ENCODE measurements at places on chromosomes 5 and 9.
A peak's percentile ranks its signal among the peaks of the same experiment; 100 is the strongest.

DNA sequence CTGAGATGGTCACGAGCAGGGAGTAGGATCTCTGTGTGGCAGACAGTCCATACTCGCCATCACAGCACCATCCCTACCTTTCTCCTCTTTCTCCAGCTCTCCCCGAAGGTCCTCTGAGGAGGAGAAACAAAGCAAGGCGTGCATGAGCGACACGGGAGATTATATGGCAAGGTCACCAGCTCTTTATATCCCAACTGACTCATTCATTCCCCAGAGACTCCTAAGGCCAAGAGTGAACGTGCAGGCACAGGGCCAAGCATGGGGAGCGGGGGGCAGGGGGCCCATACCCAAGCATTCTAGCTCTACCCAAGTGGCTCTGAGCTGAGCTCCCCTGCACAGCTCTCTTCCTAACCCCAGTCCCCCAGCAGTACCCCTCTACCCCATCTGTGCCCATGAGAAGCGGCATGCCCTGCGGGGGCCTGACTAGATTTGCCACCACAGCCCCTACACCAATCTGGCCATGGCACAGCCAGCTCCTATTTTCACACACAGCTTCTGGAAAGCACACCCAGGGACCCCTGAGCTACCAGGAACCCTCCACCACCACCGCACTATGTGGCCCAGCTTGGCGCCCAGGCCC, 6.8 kb downstream of the TRIM7 start:
- DNase-seq = no peak

DNA sequence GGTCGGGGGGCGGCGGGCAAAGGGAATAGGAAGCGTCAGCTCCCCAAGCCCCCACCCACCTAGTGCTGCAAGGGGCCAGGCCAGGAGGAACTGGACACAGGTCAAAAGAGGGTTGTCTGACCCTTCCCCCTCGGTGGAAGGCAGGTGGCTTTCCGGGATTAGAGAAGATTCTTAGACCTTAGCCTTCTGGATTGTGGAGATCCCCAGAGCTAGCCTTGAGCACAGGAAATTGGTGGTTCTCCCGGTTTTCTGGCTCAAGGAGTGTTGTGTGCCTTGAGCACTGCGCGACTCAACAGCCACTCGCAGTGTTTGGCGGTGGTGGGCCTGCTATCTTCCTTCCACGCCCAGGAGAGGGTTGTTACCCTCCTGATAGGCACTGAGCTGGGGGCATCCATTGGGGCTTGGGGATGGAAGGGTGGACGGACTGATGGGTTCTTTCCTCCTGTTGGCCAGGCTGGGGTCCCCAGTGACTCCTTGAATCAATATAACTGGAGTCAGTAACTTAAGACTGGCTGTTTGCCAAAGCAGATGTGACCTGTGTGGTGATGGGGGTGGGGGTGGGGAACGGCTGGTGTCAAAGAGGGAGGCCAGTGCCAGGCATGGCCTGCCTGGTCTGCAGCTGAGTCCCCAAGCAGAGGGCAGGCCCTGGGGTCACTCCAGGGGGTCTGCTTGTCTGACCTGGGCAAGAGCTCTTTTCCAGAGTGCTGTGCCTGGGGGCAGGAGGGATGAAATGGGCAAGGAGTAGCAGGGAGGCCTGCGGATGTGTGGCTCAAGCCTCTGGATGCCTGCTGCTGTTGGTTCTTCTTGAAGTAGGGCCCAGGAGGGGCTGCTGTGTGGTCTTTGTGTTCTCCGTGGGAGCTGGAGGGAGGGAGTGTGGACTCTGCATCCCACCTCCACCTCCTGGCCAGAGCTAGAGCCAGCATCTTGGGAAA, 2.1 kb downstream of the FGF18 start:
- no peak for DNase-seq

DNA sequence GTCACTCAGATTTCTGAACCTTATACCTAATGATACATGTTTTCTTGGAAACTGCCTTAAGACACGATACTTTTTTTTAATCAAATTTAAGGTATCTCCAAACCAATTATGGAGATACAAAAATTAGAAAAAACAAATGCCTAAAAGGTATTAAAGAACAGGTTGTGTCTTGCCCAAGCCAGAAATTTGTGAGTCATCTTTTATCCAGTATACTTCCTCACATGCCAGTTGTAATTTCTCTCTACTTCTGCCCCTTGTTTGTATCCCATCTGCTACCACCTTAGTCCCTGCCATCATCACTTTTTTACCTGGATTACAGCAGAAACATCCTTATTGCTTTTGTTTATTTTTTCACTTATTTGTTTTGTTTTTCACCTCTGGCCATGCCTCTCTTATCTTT, 571.2 kb upstream of the DAB2 start:
- DNase-seq = no peak

DNA sequence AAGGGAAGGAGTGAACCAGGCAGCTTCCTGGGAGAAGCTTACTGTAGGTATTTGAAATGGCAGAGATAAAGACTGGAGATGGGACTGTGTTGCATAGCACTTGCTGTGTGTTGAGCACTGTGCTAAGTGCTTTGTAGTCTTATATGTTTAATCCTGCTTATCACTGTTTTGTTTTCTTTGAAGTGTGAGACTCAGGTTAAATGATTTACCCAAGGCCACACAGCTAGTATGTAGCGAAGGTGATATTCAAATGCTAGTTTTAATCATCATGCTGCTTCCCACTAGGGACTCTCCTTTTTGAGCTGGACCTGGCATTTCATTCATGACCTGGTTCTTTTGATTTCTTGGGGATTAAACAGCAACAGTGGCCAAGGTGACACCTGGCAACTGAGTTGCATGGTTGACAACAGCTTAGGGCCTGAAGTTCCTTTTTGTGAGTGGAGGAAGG, 35.3 kb upstream of the SPRY4 start:
- no peak for DNase-seq

GRCh38 chr5:95281226-95281625, 3.7 kb downstream of the MCTP1 start:
- DNase-seq = no peak

DNA sequence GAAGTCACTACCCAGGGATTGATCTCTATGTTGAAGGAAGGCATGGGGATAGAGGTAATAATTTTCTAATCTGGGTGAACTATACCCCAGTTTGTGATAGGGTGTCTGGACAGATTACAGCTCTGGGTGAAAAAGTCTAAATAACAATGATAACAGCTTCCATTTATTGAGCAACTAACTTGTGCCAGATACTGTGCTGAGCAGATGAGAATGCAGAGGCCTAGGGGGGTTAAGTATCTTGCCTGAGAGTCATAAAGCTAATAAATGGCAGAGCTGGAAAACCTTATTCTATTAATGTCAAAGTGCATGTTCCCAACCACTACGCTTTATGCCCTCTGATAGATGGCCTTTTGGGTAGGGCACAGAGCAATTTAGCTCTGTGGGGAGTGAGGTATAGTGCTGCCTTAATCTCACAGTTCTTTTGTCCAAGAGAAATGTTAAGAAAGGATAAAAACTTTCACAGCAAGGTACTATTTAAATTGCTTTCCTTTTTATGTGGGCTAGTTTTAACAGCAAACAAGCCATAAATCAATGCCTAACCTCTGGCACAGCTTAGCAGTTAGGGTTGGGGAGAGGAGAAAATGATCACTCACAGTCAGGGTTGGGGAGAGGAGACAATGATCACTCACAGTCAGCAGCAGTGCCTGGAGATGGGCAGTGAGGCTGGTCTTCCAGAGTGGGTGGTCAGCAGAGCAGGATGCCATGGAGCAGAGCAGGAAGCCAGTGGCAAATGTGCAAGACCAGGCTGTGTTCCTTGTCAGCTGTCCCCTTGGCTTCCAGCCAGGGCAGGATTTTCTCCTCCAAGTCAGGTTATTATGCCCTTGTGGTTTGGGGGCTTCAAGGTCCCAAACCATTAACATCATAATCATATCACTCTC, 187.0 kb downstream of the CARTPT start:
- no peak for DNase-seq

GRCh38 chr9:69173497-69173890, 583 bp upstream of the TJP2 start:
- DNase-seq = no peak

DNA sequence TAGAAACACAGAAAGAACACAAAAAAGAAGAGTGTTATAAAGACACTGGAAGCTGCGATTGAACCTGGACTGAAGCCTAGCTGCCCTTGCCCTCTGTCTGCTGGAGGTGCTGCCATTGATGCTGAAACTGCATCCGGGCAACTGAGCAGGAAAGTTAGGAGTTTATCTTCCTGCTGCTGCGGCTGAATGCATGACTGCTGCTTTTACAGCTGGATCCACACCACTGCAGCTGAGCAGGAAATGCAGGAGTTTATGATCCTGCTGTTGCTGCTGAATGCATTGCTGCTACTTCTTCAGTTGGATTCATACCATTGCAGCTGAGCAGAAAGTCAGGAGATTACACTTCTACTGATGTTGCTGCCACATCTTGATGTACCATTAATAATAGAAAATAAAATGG, 21.8 kb upstream of the JAKMIP2 start:
- DNase-seq = no peak

DNA sequence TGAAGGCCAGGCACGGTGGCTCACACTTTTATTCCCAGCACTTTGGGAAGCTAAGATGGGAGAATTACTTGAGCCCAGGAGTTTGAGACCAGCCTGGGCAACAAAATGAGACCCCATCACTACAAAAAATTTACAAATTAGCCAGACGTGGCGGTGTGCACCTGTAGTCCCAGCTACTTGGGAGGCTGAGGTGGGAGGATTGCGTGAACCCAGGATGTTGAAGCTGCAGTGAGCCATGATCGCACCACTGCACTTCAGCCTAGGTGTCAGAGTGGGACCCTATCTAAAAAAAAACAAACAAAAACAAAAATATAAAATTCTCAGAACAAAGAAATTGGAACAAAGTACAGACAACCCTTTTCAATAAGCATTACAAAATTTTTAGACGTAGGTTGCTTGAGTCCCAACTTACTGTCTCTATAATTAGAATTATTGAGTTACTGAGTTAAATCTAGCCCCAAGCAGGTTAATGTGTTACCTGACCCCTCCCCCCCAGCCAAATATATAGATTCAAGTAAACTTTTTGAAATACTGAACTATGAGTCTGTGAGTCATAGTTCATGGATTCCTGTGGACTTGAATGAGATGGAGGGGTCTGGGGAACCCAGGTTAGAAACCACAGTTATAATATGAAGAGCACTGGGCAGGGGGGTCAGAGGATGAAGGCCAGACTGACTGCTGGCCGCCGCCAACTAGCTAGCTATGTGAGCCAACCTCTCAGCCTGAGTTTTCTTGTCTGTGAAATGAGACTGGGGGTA, 173.1 kb downstream of the AOPEP start:
- no peak for DNase-seq

DNA sequence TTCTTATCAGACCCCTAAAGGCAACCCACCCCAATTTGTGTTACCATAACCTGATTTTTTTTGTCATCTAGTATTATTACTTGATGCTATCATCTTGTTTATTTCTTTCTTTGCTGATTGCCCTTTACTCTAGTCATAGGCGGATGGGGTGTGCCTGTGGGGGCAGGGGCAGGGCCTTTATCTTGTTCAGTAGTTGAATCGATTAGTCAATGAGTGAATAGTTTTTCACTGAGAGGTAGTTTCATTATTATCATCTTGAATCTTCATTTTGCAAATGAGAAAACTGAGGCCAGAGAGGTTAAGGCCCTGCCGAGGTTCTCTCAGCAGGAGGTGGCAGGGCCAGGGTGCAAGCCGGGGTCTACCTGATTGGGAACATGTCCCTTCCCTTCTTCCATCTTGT, 9.4 kb upstream of the GM2A start:
- DNase-seq = no peak

GRCh38 chr5:21391506-21391905, 1403.5 kb upstream of the CDH18 start:
- DNase-seq = no peak

- no peak for DNase-seq
These were observed 21.7 kb upstream of the NSD1 start for GRCh38 chr5:177111720-177112394.

DNA sequence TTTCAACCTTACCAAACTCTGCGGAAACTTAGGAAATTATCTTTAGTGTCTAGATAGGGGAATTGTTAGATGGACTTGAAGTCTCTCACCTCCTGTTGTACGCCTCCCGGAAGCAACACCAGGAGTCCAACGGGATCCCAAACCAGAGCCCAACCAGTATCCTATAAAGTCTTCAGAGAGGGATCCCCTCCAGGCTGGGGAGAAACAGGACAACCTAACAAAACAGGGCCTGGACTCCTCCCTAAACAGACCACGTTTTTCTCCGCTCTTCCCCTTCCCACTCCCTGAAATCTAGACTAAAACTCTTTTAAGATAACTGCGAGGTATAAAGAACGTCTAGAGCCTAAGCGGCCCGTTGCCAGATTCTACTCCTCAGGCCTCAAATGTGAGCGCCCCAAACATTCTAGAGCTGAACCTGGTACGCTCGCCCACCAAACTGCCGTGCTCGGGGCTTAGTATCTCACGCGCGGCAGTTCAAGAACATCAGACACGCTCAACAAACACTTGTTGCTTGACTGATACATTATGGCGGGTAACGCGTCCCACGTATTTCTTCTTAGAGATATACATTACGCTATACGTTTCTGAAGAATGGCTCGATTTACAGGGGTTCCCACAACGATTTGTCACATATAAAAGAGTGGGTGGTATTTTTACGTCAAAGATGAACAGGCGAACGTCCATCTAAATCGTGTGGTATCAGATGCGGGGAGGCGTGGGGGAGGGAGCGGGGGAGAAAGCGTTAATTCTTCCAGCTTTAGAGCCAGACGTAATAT, 663 bp upstream of the SMIM27 start:
- peak; percentile 32 for DNase-seq

DNA sequence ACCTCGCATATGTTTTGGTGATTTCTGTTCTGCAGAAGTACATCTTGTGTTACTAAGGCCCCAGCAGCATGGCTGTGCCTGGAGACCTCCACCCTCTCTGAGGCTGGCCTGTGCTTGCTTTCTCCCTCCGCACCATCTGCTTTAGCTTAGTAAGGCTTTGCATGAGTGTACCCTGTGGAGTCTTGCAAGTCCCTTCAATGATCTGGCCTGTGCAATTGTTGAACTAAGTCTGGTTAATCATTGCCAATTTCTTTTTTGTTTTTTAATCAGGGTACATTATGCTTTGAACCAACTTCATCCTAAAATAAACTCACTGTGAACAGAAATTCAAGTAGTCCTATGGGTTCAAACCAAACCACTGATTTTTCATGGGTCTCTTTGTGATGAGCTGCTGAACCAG, 32.3 kb downstream of the ACOT12 start:
- no peak for DNase-seq

DNA sequence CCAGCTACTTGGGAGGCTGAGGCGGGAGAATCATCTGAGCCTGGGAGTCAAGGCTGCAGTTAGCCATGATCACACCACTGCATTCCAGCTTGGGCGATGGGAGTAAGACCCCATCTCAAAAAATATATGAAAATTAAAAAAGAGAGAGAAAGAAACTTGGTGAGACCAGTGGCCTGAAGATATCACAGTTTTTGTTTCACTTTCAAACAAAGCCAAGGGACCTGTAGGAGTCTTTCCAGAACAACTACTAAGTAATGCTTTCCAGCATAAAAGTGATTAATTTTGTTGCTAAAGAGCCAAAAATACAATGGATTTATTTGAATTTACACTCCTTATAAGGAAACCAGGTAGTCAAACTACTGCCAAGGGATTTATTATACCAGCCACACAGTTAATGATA, 23.5 kb downstream of the GKAP1 start:
- no peak for DNase-seq

Measured in stimulated activated CD4-positive, alpha-beta T cell treated with anti-CD3 and anti-CD28 coated beads, Interleukin-1b, Interleukin-23, amount 100 ng/mL, for 24 hours (primary cell).